ENCODE measurements at places on chromosomes 1 and 21.

- peak; percentile 93 for DNase-seq
Observed at GRCh38 chr1:16181887-16182719, 26.2 kb upstream of the EPHA2 start.

- no peak for DNase-seq
Observed at GRCh38 chr1:28244549-28245251, 8.8 kb downstream of the ATP5IF1 start.

DNA sequence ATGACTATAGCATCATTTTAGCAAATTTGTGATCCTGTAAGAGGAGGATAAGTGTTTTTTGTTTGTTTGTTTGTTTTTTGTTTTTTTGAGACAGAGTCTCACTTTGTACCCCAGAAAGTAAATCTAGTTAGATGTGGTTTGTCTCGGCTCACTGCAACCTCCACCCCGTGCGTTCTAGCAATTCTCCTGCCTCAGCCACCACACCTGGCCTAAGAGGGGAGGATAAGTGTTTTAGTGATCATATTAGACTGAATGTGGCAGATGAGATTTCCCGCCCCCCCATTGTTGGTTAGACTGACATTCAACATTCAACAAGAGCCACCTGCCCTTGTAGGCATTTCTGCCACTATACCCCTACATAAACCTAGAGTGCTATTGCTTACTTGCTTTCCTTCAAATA is 98.5 kb downstream of the OSBPL9 start:
- no peak for DNase-seq

DNA sequence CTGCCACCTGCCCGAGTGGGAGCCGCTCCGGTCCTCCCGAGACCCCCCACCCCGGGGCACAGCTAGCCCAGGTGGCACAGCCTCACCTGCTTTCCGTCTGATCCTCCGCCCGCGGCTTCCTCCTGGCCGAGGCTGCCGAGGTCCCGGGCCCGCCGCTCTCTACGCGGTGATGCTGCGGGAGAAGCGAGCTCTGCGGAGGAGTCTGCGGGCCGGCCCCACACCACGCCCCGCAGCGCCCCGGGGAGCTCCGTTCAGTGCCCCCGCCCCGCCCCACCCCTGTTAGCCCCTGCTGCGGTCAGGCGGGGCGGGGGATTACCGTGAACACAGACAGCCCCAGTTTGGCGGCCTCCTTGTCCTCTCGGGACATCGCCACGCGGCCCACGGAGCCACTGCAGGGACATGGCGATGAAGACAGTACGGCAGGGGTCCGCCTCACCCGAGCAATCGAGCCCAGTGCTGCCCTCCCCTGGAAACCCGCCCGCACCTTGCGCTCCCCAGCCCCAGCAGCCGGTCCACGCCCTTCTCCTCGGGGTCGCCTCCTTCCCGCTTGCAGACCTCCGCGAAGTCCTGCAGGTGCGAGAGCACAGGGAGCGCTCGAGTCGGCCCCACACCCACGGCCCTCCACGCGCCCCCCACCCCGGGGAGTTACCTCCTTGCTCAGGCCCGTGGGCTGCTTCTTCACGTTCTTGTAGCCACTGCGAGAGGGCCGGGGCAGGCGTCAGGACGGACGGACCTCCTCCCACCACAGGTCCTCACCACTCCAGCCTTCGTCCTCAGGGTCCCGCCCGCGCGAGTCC is 933 bp downstream of the C1orf35 start:
- peak; percentile 61 for DNase-seq

All from femur (tissue), 1 donor.